ENCODE measurements at places on chromosomes 12 and 14.

DNA sequence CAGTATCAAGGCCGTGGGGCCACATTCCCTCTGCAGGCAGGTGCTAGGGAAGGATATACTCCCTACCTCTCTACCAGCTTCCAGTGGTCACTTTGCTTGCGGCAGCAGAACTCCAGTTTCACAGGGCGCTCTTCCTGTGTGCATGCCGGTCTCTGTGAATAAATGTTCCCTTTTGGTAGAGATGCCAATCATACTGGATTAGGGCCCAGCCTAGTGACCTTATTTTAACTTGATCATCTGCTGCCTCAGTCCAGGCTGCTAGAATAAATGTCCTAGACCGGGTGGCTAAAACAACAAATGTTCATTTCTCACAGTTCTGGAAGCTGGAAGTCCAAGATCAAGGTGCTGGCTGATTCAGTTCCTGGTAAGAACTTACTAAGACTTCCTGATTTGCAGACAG, 198.8 kb upstream of the TMEM132C start:
- no peak for DNase-seq

DNA sequence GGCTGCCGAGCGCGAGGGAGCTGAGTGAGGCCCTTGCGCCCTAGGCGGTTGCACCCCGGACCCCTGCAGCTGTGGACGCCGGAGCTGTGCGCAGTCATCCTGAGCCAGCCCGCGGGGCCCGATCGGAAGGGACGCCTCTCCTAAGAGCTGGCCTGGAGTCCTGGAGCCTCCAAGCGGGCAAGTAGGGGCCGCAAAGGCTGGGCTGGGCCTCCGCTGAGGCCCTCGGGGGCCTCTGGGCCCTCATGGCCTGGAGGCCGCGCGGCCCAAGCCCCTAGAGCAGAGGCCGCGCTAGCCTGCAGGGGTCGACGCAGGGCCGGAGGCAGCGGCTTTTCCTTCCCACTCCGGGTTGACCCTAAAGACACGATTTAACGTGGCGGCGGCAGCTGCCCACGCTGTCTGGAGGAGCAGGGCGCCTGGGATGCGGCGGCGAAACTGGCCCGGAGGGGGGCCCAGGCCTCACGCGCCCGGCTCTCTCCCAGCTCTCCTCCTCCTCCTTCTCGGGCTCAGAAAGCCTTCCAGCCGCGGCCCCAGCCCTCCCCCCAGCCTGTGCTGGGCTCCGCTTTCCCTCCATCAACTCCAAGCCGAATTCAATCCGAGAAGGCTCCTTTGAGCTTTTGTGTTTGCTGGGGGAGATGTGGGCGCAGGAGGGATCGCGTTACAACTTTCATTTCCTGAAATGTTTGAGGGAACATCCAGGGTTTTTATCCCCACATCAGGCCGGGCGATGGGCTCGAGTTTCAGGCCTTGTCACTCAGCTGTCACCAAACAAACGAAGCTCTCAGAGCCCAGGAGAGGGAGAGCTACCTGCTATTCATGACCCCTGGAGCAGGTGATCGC, 11.6 kb downstream of the SIX1 start:
- no peak for DNase-seq

GRCh38 chr12:80116735-80117134, 17.4 kb downstream of the OTOGL start:
- no peak for DNase-seq

GRCh38 chr14:52348776-52349175, 34.7 kb downstream of the PTGER2 start:
- DNase-seq: no peak

- DNase-seq: peak; percentile 73
These were observed 56.0 kb upstream of the HECTD1 start for GRCh38 chr14:31263485-31264133.

DNA sequence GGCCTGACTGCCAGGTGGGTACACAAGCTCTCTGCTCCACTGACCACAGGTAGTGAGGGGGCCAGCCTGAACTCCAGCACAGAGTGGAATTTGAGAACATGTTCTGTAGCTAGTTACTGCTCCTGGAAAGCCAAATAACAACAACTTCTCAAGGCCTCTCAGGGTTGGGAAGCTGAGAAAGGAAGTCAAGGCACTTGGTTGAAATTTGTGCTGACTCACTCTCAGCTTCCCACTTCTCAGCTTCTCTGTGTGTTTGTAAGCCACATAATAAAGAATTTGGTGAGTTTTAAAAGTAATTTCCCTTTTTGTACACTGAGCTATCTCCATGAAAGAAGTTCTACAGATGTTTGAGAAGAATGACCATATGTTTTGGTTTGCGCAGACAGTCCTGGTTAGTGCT, 234.9 kb downstream of the KTN1 start:
- DNase-seq: no peak

- no peak for DNase-seq
These were observed 7.0 kb downstream of the PYGL start for GRCh38 chr14:50937325-50937724.

GRCh38 chr12:108640802-108641445, 7.2 kb upstream of the SELPLG start:
- DNase-seq: no peak

DNA sequence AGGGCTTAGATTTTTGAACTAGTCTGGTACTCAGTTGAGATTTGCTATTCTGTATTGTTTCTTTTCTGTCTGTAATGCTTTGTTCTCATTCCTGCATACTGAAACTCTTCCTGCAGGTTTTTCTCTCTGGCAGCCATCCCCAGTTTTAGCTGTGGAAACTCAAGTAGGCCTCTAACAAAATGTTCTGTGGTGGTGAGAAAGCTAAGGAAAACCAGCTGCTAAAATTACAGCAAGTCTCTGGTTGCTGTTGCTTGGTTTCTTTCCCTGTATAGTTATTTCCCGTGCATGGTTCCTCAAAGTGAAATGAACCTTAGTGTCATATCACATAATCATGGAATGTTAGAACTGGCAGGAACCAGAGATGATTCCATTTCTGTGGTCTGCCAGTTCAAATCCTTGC, 442.5 kb downstream of the NRXN3 start:
- DNase-seq: no peak

DNA sequence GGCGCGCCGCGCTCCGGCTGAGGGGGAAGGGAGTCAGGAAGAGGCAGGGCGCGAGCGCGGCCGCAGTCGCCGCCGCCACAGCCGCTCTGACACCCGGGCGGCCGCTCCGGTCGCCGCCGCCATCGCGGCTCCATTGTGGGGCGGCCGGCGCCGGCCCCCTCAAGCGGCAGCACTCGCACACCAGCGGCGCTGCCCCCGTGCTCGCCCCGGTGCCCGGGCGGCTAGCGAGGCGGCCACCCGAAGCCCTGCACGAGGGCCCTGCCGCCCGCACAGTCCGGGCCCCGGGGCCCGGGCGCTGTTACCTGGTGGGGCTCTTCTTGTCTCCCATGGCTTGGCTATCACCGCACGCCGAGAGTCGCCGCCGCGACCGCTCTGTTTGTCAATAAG, 202 bp downstream of the YAF2 start:
- DNase-seq: no peak

DNA sequence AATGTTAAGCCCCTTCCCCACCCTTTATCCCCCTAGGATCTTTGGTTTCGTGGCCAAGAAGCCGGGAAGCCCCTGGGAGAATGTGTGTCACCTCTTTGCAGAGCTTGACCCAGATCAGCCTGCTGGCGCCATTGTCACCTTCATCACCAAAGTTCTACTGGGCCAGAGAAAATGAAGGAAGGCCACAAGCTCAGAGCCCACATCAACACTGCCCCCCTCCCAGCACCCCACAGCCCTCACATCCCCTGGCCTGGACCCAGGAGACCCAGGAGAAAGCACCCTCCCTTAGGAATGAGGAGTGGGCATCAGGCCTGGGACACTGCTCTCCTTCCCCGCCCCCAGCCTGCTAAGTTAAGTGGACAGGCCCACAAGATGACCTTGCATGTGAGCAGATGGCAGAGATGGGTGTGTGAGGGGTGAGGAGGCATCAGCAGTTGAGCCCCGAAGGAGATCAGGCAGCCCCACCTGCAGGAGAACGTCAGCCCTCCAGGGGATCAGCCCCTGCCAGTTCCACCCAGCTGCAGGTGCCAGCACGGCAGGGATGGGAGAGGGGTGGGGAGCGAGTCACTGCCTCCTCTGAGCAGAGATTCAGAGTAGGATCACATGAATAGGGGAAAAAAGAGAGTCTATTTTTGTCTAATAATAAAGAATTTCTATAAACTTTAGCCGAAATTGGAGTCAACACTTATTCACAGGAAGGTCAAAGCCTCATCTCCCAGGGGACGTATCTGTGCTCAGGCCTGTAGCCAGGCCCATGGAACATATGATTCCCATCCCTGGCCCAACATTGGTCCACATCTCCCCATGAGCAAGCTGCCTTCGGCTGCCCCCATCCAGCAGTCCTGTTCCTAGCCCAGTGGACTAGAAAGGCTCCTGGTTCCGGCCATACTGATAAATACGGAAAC, 14.1 kb downstream of the TNS2 start:
- no peak for DNase-seq

DNA sequence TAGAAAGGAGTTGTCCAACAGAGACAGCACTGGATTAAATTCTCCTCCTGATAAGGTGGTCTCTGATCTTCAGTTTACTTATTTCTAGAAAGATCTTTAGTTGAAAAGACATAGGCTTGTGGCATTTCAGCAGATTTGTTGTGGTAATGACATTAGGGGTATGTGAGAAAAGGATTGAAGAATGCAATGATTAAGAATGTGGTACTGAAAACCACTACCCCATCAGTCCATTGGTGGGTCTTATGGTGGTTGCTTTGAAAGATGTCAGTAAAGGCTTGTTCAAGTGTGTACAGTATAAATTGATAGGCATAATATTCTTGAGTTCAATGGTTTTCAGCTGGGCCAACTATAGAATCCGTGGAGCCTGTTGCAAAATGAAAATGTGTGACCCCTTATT, 10.8 kb downstream of the PPFIBP1 start:
- no peak for DNase-seq

- no peak for DNase-seq
These were observed 4.2 kb downstream of the ARHGAP9 start for GRCh38 chr12:57475271-57476161.

DNA sequence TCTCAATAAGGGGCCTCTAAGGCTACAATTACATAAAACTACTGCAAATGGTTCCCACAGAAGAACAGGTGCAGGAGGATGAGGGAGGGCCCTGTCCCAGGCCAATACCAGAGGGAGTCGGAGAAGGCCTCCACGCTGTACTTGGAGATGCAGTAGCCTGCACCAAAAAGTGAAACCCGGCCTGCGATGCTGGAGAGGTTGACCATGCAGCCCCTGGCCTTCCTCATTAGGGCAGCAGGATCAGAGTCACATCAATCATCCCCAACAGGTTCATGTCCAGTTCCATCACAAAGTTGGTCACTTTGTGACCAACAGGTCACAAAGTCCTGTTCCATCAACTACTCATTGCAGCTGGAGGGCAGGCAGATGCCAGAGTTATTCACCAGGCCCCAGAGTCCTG, 23.0 kb downstream of the ZBTB39 start:
- DNase-seq: no peak

DNA sequence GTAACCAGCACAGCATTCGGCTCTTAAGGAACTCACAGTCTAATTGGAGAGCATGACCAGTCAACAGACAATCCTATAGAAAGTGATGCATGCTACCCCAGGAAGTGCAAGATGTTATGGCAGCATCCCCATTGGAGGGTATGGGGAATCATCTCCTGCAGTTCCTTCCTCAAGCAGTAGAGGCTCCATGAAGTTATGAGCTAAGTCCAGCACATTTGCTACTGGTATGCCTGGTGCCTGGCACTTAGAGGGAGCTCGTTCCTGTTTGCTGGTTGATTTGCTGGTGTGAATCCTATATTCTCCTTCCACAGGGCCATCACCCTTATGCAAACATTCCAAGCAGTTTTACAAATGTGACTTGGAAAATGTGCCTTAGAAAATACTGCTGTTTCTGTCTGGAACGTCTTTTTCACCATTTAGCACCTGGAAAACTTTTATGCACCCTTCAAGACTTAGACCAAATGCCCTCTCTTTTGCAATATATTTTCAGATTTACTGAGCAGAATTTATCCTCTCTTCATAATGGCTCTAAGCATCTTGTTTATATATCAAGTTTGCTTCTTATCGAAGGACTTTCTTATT, 136.1 kb upstream of the WSCD2 start:
- DNase-seq: peak; percentile 22

GRCh38 chr14:89625731-89626232, 208.7 kb upstream of the FOXN3 start:
- DNase-seq: no peak

DNA sequence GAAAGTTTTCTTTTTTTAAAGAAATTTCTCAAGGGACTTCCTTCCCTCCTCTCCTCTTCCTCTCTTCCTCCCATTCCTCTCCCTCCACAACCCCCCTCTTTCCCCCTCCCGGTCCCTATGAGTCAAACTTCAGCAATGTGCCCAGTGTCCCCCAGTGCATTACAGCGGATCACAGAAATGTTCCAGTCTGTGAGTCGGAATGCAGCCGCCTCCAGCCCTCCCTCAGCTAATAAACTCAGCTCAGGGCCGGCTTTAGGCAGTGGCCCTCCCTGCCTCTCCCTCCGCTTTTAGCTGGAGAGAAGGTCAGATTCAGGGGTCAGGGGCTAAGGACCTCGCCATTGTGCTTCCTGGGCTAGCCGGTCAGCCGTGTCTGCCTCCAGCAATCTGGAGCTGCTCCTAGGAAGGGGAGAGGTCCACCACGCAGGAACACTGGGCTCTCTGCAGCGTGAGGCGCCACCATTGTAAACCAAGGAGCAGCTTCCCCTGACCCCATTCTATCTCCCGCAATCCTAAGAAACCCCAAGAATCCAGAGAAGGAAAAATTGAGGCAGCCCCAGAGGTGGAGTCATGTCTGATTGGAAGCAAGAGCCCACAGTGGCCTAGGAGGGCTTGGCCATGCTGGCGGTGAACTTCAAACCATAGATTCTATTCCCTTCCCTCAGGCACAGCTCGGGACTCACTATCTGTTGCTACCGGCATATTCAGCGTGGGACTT, 1.1 kb upstream of the HDAC7 start:
- DNase-seq: no peak

- DNase-seq: no peak
These were observed 76.5 kb downstream of the TGFB3 start for GRCh38 chr14:75905147-75905904.

GRCh38 chr14:66651536-66652220, 143.7 kb downstream of the GPHN start:
- DNase-seq: no peak

DNA sequence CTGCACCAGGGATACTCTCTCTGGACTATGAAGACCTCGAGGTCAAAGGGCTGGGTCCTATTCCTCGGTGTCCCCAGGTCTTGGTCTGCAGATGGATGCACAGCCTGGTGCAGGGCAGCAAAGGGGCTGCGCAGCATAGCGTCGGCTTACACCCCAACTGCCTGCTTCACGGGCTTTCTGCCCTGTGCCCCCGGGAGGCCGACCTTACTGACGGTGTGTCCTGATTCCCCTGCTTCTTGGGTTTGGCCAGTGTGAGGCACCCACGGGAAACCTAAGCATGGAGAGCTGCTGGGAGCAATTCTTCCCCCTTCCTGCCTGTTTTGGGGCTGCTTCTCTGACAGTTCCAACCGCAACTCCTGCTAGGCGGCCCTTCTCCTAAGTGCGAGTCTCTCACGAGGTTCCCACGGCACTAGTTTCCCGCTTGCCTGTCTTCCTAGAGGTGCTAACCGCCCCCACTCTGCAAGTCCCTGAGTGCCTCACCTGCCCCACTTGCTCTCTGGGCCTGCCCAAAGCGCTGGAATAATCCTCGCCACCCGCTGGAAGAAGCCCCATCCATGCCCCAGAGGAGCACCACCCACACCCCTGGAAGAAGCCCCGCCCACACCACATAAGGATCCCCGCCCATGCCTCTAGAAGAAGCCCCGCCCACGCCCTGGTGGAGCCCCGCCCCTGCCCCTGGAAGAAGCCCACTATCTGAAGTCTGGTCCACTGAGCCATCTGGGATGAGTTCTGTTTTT, 54.0 kb downstream of the PRIMA1 start:
- DNase-seq: no peak
